ENCODE measurements at places on chromosomes 7 and 10.
A peak's percentile ranks its signal among the peaks of the same experiment; 100 is the strongest.

GRCh38 chr10:88826388-88826787 is 23.9 kb downstream of the LIPM start:
- DNase-seq = no peak

GRCh38 chr10:119333146-119333792 is 125.9 kb downstream of the GRK5 start:
- DNase-seq = peak; percentile 55

DNA sequence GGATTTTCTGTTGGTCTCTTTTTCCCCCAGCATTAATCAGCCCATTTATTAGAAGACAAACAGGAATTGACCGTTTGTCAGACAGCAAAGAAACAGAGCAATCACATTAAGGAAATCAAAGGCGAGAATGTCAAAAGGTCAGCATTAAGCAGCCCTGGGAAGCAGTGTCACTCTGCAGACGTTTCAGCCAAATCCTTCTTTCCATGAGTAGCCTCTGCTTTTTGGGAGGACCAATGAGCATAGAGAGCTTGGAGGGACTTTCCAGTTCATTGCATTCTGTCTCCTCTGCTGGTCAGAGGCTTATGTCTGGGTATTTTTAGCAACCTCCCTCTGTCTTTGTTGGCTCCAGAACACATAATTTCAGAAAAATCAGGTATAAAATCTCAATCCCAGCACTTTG is 481.4 kb downstream of the GALNT17 start:
- no peak for DNase-seq

DNA sequence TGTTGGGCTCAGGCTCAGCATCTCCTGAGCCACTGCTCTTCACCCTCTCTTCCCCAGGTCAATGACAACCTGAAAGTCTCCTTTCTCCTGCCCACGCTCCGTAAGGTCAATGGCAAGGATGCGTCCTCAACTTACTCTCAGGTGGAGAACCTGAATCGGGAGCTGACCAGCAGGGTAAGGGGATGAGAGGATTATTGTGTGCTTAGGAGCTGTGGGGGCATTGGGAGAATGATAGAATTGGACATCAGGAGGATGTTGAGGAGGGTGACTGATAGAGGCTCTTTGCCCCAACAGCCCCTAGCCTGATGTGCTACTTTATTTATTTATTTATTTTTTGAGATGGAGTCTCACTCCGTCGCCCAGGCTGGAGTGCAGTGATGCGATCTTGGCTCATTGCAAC is 1.3 kb downstream of the LRWD1 start:
- no peak for DNase-seq

DNA sequence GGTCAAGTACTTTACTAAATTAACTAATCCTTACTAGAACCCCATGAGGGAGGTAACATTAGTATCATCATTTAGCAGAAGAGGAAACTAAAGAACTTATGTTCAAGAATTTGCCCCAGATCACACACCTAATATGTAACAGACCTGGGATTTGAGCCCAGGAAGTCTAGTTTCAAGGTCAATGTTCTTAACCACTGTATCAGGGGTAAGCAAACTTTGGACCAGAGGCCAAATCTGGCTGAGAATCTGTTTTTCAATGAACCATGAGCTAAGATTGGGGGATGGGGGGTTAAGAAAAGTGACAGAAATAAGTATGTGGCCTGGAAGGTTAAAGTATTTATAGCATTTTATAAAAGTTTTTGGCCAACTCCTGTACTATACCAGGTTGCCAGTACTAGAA is 95.1 kb downstream of the ZNF248 start:
- no peak for DNase-seq

GRCh38 chr7:145797507-145797906 is 319.1 kb upstream of the CNTNAP2 start:
- no peak for DNase-seq

- DNase-seq = no peak
Measured at GRCh38 chr7:144579687-144580086, 176.2 kb upstream of the NOBOX start.

GRCh38 chr10:85642421-85643170 is 724.0 kb downstream of the GRID1 start:
- DNase-seq = no peak

DNA sequence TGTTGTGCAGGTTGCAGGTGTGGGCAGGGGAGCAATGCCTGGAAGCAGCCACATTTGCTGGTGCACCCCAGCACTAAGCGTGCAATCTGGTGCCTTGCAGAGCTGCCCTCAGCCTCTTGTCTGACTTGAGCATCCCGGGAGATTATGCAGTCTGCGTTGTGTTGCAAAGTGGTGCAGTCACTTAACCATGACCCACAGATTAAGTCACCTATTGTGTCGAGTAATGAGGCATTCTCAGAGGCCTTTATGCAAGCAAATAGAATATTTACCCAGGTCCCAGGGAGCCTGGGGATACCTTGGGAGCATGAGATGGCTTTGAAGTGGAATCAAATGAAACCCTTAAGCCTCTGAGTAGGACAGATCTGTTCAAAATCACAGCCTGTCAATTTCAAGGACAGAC is 529.0 kb downstream of the TYW1 start:
- no peak for DNase-seq

GRCh38 chr7:123211545-123211944 is 11.8 kb upstream of the SLC13A1 start:
- no peak for DNase-seq

DNA sequence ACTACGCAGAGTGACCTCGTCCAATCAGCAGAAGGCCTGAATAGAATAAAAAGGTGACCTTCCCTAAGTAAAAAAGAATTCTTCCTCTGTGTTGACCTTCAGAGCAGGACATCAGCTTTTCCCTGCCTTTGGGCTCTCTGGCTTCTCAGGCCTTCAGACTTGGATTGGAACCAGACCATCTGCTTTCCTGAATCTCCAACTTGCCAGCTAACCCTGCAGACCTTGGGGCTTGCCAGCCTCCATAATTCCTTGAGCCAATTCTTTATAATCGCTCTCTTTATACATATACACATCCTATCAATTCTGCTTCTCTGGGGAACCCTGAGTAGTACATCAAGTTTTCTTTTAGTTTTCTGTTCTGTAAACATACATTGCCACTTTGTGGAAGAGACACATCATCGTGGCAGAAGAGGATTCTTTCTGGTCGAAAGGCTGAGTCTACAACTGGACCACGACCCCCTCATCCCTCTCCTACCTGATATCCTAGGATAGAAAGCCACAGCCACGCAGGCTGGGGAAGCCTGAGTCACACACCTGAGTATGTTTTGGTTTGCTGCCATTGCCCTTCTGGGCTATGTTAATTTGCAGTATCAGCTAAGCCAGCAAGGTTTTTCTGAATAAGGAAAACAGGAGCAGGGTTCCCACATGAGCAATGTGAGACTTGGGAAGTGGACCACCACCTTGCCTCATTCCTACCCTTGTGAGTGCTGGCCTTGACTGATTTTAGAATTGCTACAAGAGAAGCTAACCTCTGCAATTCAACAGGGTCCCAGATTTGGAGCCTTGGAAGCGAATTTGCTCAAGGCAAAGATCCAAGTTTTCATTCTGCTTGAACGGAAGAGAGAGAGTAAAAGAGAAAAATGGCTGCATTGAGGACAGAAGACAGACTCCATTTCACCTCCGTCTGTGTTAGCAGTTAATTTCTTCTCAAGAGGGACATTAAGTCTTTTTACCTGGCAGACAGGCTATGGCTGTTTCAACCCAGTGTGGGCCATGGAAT is 445.2 kb upstream of the FZD8 start:
- no peak for DNase-seq

DNA sequence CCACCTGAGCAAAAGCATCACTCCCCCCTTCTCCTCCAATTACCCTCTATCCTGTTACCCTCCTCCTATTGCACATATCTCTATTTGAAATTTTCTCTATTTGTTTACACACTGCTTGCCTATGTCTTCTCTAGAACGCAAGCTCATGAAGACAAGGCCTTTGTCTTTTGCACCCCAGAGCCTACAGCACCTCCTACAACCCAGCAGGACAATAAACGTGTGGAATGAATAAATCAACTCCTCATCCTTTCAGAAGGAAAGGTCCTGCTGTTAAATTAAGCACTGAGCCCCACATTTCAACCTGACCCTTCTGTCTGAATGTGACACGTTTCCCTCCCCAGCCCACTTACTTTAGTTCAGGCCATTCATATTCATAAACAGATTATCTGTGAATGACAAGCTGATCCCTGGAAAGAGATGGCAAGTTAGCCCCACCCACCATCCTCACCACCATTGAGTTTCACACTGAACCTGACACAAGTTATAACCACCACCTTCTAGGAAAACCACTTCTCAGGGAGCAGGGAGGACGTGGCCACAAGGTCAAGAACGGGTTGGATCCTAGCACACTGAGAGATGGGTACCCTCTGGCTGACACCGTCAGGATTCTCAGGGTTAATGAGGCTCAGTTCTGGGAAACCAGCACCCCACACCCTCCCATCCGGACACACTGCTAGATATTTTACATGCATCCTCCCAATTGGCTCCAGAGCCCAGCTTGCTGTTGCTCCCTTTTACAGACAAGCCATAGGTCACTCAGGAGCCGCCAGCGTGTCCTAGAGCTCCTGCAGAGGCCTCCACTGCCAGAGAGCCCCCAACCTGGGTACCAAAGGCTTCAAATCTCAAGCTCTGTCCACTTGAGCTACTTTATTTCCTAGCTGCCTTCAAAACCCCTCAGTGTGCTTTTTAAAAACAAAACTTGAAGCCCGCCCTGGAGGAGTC is 934 bp downstream of the PRTFDC1 start:
- no peak for DNase-seq

GRCh38 chr10:130858626-130859025 is 452.9 kb downstream of the TCERG1L start:
- no peak for DNase-seq

- DNase-seq = no peak
Measured at GRCh38 chr10:98675902-98676301, 229.2 kb upstream of the HPS1 start.

DNA sequence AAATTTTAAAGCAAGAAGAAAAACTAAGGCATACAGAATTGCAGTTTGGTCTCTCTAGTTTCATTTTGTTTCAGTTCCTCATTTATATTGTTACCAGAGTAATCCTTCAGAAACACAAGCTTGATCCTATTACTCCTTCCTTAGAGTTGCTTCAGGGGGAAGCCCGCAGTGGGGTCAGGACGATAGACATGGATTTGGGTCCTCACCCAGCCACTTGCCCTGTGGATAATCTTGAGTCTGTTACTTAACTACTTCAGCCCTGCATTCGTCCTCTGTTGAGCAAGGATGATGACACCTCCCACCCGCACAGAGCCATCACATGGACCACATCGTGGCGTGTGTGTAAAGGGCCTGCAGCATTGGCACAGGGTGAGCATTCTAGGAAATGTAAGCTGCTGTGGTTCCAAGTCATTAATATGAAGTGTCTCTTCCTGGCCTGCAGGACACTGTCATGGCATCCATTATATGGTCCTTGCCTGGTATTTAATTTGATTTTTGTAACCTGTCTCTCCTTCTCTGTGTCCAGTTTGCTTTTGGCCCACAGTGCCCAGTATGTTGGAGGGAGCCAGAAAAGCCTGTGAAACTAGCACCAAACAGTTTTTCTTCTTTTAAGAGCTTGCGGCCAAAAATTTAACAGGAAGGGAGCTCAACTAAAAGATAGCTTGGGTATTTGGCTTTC is 111.2 kb downstream of the EEPD1 start:
- no peak for DNase-seq

DNA sequence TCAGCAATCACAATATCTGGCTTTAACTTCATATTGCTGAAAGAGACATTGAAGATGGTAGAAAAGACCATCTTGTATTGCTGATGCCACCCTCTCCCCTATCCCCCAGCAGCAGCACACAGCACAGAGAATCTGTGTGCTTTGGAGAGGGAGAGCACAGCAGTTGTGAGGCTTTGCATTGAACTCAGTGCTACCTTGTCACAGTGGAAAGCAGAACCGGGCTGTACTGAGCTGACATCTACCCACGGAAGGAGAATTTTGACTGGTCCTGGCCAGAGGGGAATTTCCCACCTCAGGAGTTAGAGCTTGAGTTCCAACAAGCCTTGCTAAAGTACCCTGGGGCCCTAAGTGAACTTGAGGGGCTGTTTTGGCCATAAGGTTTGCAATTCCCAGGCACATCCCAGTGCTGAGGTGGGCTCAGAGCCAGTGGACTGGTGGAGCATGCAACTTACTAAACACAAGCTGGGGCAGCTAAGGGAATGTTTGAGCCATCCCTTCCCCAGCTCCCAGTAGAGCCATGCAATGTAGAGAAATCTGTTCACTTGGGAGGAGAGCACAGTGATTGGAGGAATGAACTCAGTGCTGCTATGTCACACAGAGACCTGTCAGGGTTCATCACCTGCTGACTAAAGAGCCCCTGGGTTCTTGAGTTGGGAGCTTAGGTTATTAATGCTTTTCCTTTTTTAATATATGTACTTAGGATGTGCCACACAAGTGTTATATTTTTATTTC is 62.1 kb downstream of the OR13A1 start:
- DNase-seq = no peak

DNA sequence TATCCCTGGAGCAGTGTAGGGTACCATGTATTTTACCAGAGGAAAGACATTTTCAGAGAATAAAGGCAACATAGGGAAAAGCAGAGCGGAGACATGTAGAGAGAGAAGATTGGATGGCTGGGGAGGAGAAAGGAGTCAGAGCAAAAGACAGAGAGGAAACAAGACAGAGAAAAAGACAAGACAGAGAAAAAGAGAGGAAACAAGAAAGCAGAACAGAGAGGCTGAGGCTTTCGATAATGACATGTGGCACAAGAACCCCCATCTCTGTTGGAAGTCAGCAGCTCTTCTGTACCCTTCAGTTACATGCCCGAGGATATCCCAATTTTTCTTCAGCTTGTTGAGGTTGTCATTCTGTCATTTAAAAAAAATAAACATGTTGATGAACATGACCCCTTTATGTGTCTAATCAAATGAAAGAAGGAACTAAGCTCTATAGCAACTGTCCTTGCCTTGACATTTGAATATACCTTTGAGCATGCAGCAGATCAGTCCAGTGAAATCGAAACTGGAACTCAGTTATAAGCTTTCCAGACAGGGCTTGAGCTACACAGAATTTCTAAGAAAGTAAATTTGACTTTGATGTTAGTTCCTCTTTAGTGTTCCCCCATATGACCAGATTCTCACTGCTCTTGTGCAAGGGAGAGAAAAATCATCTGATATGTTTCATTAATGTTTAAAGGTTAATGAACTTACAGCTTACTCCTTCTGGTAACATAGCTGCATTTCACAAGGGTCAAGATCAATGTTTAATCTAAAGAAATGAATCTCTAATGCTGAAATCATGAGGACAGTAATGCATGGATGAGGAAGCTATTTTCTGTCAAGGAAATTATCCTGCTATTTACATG is 75.1 kb upstream of the SP4 start:
- DNase-seq = no peak

- no peak for DNase-seq
Measured at GRCh38 chr10:95133997-95134396, 60.0 kb upstream of the ACSM6 start.

DNA sequence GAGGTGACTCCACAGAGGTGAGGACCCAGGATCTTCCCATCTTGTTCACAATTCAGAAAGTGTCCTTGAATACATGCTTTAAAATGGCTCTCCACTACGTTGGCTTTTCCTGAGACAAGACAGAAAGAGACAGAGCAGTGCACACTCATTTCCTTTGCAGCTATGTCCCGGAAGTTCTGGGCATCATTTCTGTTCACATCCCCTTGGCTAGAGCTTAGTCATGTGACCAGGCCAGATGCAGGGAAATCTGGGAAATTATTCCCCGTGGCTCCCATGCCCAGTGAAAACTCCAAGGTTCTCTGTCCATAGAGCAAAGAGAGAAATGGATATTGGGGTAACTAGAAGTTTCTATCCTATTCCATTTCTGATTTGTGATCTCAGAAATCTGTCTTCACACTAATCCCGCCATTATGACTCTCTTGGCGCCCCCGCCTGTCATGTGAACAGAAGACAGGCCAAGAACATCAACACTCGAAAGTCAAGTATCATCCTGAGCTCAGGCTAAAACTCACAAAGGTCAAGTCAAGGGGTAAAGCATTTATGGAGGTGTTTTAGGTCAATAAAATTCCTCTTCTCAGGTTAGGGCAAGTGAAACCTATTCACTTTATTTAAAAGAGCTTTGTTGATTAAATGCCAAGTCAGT is 251.4 kb upstream of the HABP2 start:
- no peak for DNase-seq
